Smooth muscle cell of trachea (primary cell): ENCODE measurements at places on chromosomes 3 and 15. TPM values are rescaled to one million over a fixed set of nuclear protein-coding genes. Genes with fewer than 3 reads are reported as not detected.

Gene ATP10A
- 3.5 and 5.8 TPM in 2 replicates for total RNA-seq

Gene CHL1
- total RNA-seq: 3.3 and 8.9 TPM in 2 replicates

Gene ANKRD34C
- not detected in 2 replicates for total RNA-seq

Gene GCNT3
- 0.33 and 1.7 TPM in 2 replicates for total RNA-seq

Gene KLHL25
- total RNA-seq: 3.1 and 5.6 TPM in 2 replicates

Gene EIF4G1
- 315 and 337 TPM in 2 replicates for total RNA-seq

Gene EXD1
- total RNA-seq: under 0.01 TPM in 1 of 2 replicates, not detected in the other

Gene SLC25A36
- total RNA-seq: 66.5 and 71.3 TPM in 2 replicates

Gene UROC1
- not detected in 2 replicates for total RNA-seq

Gene AMOTL2
- total RNA-seq: 42.2 and 77.1 TPM in 2 replicates

Gene P2RY12
- 0.29 and 0.33 TPM in 2 replicates for total RNA-seq

Gene MBD4
- 20.2 and 23.0 TPM in 2 replicates for total RNA-seq

Gene REC114
- not detected in 2 replicates for total RNA-seq

Gene HDGFL3
- total RNA-seq: 24.5 and 70.1 TPM in 2 replicates

Gene GOLGA8T
- not detected in 2 replicates for total RNA-seq

Gene SLC24A5
- not detected in 2 replicates for total RNA-seq

Gene FBXO40
- total RNA-seq: under 0.01 TPM in 1 of 2 replicates, not detected in the other

Gene CD86
- total RNA-seq: not detected in 2 replicates

Gene CLEC3B
- 12.1 and 32.3 TPM in 2 replicates for total RNA-seq

Gene GPR149
- total RNA-seq: not detected in 2 replicates

Gene PTH1R
- total RNA-seq: 0.66 TPM in 1 of 2 replicates, not detected in the other
